ENCODE measurements at places on chromosomes 11 and 22.

DNA sequence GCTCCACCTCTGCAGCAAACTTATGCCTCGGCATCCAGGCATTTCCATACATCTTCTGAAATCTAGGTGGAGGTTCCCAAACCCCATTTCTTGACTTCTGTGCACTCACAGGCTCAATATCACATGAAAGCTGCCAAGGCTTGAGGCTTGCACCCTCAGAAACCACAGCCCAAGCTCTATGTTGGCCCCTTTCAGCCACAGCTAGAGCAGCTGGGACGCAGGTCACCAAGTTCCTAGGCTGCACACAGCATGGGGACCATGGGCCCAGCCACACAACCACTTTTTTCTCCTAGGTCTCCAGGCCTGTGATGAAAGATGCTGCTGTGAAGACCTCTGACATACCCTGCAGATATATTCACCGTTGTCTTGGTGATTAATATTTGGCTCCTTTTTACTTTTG, 24.7 kb upstream of the MTMR2 start:
- DNase-seq, result no peak

DNA sequence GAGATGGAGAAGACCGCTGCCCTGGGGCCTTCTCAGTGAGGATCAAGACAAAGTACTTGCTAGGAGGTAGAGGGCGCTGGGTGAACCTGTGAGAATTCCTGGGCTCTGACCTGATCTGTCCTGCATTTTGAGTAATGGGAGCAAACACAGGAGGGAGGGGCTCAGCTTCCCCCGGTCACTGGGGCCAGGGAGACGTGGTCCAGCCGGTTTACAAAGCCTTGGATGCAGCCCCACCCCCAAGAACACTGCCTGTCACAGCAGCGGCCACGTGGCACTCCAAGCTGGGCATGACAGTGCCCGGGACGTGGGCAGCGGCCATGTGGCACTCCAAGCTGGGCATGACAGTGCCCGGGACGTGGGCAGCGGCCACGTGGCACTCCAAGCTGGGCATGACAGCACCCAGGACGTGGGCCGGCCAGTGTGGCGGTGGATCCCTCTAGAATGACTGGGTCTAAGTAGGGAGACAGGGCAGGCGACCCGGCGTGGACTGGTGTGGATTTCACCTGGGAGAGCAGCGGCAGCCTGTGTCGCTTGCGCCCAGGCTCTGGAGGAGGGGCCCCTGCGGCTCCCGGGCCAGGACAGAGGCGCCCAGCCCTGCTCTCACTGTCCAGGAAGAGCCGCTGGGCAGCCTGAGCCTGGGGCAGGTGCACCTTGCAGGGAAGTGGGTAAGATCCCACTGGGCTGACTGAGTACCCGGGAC, 2.5 kb upstream of the TTLL8 start:
- no peak for DNase-seq

- DNase-seq, result no peak
These were observed 91.2 kb downstream of the CLPB start for GRCh38 chr11:72343006-72343756.

GRCh38 chr22:16915701-16916100, 90.5 kb upstream of the XKR3 start:
- DNase-seq, result peak; percentile 31

DNA sequence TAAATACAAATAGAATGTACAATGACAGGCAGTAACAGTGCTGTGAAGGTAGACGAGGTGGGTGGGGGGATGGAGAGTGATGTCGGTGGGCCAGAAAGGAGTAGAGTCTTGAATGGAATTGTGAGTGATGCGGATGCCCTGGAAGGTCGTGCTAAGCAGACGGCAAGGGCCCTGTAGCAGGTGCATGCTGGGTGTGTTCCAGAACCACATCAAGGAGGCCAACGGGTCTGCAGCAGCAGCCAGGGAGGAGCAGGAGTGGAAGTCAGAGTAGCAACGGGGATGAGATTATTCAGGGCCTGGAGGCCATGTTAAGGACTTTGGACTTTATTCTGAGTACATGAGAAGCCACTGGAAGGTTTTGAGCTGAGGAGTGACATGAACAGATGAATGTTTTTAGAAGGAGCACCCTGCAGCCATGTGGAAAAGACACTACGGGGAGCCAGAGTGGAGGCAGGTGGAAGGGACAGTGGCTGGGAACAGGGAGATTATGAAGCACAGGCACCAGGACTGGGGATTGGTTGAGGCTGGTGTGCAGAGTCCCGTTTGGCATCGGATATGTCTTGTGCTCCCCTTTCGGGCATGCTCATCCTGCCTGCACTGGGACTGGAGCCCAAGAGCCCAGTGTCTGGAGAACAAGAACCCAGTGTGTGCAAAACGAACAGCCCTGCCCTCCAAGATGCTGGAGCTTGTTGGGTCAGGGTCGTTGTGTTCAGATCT, 74.1 kb downstream of the COMMD9 start:
- DNase-seq, result no peak

DNA sequence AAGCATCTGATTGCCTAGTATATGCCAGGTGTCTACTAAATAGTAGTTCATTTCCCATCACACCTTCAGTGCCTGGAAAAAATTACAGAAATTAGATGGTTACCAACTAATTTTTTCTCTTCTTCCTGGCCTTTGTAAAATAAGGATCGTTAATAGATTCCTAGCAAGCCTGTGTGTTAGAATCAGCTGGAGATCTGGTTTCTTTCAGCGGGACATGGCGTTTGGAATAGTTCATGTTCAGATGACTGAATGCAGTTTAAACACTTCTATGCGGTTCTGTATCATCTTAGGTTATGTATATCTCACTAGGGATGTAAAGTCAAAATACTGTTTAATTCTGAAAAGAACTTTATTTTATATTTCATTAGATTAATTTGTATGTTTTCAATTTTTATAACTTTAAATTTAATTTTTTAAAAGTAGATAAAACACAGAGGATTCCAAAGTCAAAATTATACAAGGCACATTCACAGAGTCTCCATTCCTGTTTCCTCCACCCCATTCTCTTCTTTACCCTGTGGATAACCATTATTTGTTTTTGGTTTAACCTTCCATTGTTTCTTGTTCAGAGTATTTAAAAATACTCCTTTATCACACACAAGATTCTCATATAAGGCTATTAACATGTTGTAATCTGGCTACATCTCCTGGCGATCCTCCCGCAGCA, 132.8 kb downstream of the ATXN10 start:
- no peak for DNase-seq

- DNase-seq, result no peak
These were observed 183.5 kb downstream of the KIRREL3 start for GRCh38 chr11:126817096-126817495.

DNA sequence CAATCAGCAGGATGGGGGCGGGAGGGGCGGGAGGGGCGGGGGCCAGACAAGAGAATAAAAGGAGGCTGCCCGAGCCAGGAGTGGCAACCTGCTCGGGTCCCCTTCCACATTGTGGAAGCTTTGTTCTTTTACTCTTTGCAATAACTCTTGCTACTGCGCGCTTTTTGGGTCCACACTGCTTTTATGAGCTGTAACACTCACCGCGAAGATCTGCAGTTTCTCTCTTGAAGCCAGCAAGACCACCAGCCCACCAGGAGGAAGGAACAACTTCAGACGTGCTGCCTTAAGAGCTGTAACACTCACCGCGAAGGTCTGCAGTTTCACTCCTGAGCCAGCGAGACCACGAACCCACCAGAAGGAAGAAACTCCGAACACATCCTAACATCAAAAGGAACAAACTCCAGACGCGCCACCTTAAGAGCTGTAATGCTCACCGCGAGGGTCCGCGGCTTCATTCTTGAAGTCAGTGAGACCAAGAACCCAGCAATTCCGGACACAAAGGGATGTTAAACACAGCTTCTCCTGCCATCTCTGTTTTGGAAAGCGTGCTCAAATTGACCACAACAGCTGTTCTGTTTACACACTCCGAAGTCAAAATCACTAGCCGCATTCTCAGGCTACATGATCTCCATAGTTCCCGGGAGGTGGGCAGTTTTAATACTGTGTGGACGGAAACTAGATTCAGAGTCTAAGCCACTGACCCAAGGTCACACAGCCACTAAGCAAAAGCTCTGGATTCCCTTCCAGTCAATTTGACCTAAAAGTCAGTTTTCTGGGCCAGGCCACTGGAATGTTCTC, 11.9 kb downstream of the PLAAT2 start:
- peak; percentile 51 for DNase-seq

DNA sequence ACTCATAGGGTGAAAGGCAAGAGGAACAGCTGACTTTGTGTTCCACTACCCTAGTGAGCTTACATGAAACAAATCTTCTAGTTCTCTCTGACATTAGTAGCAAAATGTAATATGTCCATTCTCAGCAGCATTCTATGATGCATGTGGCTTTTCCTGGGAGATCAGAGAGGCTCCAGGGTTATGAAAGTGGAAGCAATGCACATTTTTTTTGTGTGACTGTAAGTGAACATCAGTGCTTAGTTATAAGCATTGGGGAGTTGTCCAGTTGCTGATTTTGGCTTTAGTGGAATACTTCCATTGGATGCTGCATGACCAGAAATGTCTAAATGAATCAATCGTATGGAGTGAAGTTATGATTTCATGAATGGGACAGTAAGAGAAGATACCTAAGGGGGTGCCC, 255.9 kb downstream of the FAT3 start:
- DNase-seq, result no peak

DNA sequence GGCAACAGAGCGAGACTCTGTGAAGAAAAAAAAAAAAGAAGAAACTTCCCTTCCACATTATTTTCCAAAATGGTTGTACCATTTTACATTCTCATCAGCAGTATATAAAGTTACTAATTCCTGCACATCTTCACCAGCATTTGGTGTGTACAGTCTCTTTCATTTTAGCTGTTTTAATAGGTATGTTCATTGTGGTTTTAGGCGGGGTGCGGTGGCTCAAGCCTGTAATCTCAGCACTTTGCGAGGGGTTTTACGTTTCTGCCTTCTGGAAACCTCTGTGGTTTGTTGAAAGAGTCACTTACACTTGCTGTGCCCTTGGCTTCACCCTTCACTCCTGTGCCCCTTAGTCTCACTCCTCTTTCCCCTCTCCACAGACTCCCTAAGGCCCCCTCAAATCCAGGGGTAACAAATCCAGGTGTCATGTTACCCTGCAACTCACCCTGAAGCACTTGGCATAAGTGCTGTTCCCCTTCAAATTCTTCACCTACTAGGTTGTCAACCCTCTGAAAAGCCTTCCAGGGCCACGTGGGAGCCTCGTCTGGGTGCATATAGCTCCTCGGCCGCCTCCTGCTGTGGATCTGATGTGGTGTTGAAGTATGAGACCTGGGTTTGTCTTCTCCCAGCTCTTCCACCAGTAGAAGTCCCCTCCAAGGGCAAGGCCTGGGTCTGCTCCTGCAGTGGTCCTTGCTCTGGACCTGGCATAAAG, 20.8 kb downstream of the TOB2 start:
- peak; percentile 50 for DNase-seq

- DNase-seq, result no peak
These were observed 13.5 kb downstream of the TEAD1 start for GRCh38 chr11:12687740-12688139.

DNA sequence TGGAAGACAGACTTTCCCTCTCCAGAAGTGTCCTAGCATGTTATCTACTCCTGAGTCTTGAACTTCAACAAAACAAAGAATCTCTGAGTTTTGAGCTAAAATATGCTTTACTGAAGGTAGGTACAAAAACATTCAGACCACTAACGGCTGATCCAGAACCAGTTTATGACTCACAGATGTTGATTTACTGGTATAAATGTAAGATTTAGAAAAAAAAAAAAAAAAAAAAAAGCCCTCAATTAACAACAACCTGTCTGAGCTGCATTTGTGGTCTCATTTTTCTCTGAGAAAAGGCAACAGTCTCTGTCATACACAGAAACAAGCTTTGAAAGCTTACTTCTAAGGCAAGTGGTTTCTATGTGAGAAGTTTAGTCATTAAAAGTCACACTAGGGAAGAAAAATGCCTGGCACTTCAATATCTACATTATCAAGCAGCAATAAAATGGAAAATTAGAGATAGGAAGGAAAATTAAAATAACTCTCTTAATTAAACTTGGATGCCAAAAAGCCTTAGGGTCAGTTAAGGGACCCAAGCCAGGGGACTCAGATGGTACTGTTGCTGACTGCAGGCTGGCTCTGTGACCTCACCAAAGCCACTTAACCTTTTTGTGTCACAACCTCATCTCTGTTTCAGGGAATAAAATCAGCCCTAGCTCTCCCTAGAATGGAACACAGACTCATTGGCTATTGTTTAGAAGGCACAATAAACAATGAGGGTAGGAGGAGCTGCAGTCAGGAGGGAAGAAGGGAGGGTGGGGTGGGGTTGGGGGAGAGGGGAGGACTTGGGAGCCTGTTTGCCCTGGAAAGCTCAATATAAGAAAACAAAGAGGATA, 61.7 kb downstream of the ETS1 start:
- DNase-seq, result no peak

DNA sequence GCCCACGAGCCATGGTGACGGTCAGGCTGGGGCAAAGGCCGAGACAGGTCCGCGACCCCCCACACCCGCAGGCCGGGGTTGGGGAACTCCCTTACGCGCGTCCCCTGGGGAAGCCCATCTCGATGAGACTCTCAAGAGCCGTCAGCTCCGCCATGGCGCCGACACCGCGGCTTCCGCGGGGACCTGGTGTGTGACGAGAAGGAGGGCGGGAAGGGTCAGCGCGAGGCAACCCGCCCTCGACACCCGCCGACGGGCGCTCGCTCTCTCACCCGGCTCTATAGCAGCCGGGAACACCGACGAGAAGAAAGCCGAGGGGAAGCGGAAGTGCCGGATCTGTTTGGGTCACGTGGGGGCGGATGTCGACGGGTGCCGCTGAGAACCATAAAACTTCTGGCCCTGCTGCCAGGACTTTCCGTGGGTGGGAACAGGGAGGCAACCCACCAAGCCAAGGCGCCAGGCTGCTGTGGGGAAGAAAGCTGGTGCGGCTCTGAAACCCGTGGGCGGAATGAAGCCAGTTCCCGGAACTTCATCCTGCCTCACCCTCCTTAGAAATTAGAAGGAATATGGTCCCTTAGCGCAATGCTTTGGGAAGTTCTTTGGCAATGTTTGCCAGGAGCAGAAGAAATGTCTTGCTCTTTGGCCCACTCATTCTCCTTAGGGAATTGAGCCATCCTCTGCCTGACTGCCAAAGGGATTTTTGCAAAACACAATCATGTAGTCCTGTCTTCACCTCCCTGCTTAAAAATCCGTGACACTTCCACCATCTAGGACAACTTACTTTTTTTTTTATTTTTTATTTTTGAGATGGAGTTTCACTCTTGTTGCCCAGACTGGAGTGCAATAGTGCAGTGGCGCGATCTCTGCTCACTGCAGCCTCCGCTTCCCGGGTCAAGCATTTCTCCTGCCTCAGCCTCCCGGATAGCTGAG, at the start of gene UBXN1:
TSS of gene UBXN1 (minus strand) at position 304 of the 927 bp plus-strand sequence. CDS start at position 154, 150 bp downstream.
- peak; percentile 92 for DNase-seq

DNA sequence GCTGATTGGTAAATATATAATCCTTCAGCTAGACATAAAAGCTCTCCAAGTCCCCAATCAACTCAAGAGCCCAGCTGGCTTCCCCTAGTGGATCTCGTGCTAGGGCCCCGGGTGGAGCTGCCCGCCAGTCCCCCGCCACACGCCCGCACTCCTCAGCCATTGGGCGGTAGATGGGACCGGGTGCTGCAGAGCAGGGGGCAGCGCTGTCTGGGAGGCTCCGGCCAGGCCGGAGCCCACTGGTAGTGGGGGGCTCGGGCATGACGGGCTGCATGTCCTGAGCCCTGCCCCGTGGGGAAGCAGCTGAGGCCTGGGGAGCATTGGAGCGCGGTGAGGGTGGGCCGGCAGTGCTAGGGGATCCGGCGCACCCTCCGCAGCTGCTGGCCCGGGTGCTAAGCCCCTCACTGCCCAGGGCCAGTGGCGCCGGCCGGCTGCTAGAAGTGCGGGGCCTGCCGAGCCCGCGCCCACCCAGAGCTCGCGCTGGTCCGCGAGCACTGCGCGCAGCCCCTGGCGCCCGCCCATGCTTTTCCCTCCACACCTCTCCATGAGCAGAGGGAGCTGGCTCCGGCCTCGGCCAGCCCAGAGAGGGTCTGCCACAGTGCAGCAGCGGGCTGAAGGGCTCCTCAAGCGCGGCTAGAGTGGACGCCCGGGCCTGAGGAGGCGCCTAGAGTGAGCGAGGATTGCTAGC, 1680.6 kb upstream of the RAG2 start:
- no peak for DNase-seq
